ENCODE measurements at places on chromosomes 7 and 10.

DNA sequence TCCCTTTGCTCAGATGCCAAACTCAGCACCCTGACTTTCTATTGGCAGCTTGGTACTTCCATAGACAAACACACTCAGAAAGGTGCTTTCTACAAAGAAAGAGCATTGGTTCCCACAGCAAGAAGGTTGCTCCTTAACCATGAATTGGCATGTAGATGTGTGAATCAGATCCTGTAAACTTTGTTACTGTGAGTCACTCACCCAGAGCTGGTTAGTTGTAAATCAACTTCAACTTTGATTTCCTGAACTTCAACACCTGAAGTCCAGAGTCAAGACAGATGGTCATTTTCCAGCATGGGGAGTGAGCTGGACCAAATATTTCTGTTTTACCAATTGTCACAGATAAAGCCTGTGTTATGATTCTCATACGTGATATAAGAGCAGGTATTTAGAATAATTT lies 797.2 kb downstream of the TNS3 start:
- DNase-seq: no peak

DNA sequence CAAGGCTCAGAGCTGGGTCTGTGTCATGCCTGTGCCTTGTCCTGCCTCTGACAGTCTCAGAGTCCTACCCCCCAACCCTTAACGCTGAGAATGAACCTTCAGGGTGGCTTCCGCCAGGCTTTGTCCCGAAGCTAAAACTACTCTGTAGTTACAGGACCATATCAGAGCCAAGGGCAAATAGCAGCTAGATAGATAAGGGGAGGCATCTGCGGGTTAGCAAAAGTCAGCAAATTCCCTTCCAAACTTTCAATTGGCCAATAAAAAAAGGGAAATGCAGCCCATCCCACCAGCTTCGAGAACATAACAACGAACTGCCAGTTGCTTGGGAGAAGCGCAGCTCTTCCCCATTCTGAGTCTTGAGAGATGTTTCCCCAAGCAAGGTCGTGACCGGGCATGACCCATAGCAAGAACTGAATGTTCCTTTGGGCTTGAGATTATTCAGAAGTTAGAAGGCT lies 17.7 kb downstream of the CCL24 start:
- no peak for DNase-seq

GRCh38 chr7:33874943-33875342 lies 30.4 kb upstream of the BMPER start:
- DNase-seq: no peak

DNA sequence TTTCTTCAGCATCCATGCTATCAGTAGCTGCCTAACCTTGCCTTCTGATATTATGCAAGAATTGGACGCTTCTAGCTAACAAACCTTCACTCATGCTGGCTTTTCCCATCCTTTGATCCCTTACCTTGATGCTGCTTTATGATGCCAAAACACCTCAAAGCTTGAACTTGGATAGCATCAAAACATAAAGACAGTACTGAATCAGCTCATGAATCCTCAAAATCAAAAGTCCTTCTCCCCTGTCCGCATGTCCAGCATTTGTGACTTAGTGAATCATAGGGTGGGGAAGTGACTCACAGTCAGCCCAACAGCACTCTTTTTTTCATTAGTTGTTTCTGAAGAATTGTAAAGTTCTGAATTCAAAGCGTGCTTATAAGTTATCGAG lies 89.5 kb upstream of the PIK3CG start:
- no peak for DNase-seq

GRCh38 chr10:127306479-127306878 lies 110.1 kb upstream of the INSYN2A start:
- DNase-seq: no peak

DNA sequence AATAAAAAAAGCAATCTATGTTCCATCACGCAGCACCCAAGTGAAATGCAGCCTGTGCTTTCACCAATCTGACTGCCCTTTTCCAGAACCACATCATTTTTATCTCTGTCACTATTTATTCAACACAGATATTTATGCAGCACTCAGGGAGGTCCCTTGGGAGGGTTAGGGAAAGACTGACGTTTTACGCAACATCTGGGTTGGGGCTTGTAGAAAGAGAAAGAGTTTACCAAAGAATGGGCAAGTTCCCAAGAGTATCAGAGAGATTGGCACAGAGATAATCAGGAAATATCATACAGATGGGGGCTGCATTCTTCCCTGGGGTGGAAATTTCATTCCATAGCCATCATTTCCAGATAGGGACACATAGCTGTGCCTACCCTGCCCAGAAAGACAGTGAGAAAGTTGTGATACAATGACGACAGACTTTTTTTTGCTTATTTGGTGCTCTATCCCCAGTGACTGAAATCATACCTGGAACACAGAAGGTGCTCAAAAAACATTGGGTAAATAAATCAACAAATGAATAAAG lies 474.2 kb downstream of the CALN1 start:
- no peak for DNase-seq

GRCh38 chr7:129468087-129468486 lies 33.9 kb downstream of the STRIP2 start:
- DNase-seq: no peak

- DNase-seq: no peak
Observed at GRCh38 chr7:95250571-95250970, 73.8 kb downstream of the PON1 start.

DNA sequence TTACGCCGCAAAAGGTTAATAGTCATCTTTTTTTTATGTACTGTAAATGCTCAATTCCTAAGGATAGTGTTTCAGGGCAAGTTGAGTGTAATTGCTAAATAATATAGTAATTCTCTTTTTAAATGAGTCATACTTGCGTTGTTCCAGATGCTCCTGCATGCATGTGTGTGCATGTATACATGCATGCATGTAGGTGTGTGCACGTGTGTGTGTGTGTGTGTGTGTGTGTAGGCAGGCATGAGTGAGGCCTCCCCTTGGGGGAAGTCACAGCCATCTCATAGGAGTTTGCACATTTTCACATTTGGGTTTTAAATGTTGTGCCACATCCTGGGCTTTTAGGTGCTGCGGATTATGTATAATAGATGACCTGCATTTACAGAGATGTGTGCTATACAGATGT lies 1095.8 kb downstream of the KCNMA1 start:
- DNase-seq: no peak

DNA sequence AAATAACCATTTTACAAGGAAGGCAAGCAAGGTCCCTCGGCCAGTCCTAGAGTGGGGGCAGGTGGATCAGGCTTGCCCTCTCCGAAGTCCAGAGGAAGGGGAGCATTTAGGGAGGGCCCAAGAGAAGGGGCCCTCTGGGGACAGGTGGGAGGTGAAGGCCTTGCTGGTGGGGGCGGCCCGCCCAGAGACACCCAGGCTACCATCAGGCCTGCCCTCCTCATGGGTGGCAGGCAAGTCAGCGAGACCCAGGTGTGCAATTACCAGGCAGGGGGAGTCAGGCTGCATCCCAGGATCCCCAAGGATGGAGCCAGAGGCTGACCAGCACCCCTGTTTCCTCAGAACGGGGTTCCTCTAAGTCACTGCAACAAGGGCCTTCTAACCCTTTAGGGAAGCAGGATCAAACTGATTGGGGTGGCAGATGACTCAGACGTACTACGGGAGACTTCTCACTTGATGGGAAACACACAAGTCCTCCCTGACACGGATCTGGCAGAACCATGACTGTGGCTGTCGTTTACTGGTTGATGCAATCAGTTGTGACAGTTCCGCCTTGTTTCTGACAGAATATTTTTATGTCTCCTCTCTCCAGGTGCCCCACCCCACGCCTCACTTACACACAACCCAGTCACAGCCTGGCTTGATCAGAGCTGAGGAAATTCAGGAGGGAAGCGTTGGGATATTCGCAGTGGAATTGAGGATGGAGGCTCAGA lies 8.2 kb downstream of the LOXL4 start:
- DNase-seq: no peak

DNA sequence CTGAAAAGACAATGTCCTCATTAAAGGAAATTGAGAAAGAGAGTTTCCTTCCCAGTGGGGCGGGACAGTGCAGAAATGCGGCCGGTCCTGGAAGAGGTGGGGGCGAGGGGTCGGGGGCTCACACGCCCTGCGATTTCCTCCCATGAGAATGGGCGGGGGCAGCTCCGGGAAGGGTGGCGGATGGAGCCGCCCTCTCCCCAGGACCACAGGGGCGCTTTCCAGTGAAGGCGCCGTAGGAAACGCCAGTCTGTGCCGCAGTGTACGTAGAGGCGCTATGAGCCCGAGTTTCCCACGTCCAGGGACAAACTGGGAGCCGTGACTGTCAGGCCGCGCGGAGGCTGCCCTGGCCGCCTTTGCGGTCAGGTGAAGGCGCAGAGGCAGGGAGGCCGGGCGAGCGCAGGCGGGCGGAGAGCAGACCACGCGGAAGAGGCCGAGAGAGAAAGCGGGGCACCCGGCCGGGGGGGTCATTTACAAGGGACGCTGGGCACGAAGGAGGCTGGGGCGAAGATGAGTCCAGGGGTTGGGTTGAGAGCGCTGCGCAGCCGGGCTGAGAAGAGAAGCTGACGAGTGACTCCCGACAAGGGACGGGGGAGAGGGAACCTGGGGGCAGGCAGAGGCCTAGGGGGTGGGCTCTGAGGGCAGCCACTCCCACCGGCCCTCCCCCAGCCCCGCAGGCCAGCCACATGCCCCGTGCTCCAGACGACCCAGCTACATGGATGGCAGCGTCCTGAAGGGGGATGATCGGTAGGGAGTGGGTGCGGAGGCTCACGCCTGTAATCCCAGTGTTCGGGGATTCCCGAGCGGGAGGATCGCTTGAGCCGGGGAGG lies 45.0 kb downstream of the ALOX5 start:
- peak; percentile 17 for DNase-seq

GRCh38 chr7:130393101-130393561 lies 12.8 kb downstream of the CPA1 start:
- no peak for DNase-seq

GRCh38 chr7:51242881-51243518 lies 73.6 kb downstream of the COBL start:
- DNase-seq: no peak

GRCh38 chr10:1328981-1329614 lies 272.9 kb downstream of the WDR37 start:
- no peak for DNase-seq

DNA sequence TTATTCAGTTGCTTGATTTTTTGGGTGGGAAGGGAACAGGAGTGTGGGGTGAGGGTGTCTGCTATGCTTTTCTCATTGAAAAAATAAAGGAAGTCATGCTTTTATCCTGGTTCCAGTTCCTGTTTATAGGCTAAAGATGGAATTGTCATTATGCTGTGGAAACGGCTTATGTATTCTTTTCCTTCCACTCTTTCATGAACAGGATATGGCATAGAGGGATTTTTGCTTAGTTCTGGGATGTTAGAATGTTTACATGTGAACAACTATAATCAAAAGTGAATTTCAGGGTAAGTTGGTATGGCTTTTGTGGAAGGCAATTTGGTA lies 35.9 kb upstream of the PTPN12 start:
- no peak for DNase-seq

GRCh38 chr10:131810036-131810804 lies 90.6 kb upstream of the PPP2R2D start:
- DNase-seq: no peak

- DNase-seq: no peak
Observed at GRCh38 chr7:108069646-108070045, 60.5 kb downstream of the LAMB4 start.

- no peak for DNase-seq
Observed at GRCh38 chr10:76915316-76915715, 722.3 kb downstream of the KCNMA1 start.

DNA sequence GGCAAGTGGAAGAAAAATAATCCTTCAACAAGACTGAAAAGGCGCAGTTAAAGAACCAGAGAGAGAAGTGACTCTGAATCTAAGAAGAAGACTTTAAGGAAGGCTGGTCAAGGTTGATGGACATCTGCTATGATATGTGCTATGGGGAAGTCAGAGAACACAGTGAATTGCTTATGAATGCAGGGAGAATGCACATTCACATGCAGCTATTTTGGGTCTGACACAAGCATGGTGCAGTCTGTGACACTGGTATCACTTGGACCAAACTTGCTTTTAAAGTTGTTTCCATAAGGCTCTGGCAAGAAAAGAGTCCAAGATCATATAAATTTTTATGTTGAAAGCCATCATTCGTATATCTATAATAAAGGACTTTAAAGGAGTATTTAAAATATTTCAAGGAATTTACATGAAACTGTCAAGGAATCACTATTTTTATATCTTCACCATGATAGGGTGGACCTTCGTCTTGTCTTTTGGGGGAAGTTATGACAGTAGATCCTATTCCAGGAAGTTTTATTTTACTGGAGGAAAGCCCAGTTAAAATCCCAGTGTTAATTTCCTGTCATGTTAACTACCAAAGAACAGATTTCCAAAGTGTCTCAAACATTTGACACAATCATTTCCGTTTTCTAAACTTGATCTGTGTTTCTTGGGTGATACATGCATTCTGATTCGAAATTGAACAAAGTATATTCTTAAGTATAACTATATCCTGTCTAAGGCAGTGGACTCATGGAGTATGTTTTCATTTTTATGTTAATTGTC lies 239.6 kb downstream of the SDK1 start:
- DNase-seq: no peak

DNA sequence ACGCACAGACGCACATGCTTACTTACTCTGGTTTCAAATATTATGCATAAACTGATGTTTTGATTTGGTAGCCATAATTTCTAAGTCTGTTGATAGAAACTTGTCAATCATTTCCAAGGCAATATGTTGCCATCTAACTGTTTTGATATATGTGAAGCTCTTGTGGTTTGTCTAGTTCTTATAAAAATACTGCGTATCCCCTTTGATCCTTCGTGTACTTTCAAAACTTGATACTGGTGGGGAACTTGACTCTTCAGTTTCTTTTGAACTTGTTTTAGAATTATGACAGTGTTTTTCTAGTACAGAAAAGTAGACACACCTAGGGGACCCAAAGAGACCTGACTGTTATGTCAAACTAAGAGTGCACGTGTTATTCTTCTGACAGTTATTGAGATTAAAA lies 708.0 kb downstream of the LRMDA start:
- no peak for DNase-seq

DNA sequence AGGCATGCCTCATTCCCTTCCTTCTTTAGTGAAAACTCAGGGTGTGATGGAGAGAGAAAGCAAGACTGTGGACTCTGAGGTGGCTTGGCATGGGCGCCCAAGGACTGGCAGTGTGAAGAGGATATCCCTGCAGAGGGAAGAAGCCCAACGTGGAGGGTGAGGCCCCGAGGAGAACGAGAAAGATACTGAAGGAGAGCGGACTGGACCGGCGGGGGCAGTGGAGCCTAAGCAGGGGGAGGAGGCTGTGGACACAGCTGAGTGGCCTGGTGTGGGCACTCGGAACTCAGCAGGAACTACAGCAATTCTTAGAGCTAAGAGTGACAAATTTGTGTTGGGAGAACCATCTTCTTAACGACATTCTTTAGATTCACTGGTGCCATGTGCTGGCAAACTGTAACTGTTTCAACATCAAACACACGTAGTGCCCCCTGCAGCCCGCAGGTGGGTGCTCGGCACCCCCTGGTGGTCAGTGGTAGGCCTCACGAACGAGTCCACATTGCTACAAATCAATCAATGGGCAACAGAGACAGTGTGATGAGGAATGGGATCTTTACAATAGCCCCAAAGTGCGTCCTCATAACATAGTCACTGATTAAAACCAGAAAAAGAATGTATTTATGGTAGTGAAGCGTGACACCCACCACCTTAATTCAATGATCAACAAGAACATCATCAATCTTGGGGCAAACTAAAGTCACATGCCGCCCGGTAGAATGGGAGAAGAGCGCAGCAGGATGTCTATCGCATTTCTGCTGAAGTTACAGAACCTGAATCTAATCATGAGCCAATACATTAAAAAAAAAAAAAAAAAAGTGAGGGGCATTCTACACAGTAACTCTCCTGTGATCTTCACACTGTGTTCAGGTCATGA lies 2.0 kb upstream of the SFTPA1 start:
- no peak for DNase-seq
